ENCODE measurements at places on chromosomes 16 and 17.

DNA sequence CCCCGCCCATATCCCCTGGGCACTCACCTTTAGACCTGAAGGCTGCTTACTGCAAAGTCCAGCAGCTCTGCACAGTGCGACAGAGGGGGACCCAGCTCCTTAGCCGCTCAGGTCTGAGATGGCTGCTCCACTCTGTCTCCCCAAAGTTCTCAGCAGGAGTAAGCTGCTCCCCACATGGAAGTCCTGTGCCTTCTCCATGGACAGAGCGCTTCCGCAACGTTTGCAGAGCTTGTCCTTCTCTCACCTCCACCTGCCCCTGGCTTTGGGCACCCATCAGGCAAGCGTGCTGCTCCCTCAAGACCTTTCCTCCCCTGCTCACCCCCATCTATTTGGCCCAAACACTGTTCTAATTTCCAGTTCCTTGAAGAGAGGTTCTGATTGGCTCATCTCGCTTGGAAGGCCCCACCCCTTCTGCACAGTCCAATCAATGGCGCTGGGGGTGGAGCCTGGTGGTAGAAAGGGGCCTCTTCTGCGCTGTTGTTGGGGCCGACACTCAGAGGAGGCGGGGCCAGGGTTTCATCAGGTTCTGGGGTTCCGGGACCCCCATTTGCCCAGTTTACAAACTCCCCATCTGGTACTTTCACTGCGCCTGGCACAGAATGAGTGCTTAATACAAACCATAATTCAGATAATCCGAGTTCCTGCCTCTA is 137.2 kb downstream of the CYLD start:
- no peak for DNase-seq

- DNase-seq = no peak
Measured at GRCh38 chr16:80792031-80792430, 12.4 kb downstream of the CDYL2 start.

DNA sequence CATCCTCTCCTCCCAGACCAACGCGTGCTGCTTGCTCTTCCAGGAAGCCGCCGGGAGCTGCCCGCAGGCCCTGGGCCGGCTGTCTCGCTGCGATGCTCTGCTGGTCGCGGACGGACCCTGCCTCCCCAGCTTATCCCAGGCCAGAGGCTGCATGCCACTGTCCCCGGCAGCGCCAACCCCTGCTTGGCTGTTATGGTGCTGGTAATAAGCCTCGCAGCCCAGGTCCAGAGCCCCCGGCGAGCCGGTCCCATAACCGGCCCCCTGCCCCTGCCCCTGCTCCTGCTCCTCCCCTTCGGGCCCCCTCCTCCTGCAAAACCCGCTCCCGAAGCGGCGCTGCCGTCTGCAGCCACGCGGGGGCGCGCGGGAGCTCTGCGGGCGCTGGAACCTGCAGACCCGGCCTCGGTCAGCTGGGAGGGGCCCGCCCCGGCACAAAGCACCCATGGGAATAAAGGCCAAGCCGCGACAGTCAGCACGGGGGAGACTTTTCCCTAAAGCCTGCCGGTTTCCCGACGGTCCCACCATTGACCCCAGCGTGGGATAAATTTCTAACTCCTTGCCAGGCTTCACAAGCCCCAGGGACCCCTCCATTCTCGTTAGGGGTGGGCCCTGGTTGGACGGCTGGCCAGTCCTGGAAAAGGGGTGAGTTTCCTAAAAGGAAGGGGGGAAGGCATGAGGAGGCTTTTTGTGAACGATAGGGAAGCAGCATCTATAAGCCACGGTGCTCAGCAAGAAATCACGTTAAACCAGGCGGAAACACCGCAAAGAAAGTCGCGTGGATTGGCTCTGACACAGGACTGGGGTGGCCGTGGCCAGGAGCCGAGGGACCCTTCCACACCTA is 11.2 kb downstream of the ENPP7 start:
- peak; percentile 93 for DNase-seq

GRCh38 chr17:57972151-57972550 is 15.9 kb downstream of the VEZF1 start:
- no peak for DNase-seq

DNA sequence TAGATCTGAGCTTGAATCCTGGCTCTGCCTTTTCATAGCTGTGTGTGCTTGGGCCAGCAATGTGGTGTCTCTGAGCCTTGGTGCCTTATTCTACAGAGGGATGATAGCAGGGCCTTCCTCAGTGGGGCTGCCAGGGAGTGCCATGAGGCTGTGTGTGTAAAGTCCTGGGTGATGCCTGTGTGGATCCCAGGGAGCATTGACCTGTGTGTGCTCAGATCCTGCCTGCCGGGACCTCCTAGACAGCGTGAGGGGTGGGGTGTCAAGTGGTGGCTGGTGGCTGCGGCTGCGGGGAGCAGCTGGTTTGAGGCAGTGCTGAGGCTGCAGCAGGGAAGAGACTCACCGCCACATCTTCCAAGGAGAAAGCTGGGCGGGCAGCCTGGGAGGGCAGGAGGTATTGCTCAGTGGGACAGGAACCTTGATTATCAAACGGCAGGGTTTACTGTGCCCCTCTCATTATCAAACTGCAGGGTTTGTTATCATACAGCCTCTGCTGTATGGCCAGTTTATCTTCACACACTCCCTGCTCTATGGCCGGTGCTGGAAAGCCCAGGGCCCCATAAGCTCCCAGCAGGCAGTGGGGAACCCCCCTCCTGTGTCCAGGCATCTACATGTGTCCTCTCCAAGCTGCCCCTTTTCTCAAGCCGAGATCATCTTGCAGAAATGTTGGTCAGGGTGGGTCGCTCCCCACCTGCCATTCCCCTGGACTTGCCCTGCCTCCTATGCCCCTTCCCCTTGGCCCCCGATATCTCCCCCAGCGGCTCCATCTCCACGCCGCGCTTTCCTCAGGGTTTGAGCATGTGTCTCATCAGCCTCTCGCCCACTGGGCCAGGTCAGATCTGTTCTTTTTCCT is 3.1 kb upstream of the ADCY7 start:
- no peak for DNase-seq

- DNase-seq = no peak
Measured at GRCh38 chr16:4320571-4321137, 4.8 kb downstream of the GLIS2 start.

DNA sequence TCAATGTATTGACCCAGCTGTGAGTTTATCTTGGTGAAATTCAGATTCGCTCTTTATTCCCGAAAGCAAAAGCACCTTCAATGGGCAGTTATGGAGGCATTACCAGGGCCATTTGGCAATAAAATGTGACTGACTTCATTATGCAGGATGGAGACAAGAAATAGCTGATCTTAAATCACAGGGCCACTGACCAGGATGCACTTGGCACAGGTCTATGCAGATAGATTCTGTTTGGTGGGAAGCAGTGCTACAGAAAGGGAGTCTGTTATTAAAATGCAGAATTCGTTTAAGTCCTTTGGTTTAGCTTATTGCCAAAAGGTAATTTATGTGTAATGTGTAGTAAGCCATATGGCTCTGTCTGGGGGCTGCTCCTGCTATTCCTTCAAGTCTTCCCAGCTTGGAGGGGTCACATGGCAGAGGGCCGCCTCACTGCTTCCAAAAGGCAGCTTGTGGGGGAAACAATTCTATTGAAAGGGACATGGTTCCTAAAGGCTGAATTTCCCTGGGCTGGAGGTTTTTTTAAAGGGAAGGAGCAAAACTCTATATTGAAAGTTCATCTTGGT is 239.8 kb downstream of the HS3ST4 start:
- DNase-seq = no peak

DNA sequence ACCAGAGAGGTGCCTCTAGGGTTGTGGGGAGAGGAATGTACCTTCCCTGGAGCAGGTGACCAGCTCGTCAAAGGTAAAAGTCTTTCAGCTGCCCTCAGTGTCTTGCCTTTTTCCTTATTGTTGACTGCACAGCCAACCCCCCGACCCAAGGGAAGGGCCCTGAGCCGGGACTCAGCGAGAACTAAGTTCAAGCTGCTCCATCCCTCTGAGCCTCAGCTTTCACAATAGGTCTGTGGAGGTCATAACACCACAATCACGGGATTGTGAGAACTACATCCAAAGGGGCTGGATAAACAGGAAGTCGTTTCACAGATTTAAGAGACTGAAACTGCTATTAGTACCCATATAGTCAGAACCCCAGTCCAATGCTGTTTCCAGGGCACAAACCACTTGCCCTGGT is 2.6 kb upstream of the KRT36 start:
- DNase-seq = no peak

- DNase-seq = no peak
Measured at GRCh38 chr16:9874219-9874618, 308.0 kb downstream of the GRIN2A start.

- DNase-seq = no peak
Measured at GRCh38 chr17:45256114-45256966, 5.6 kb downstream of the SPATA32 start.

GRCh38 chr16:48542020-48542473 is 67.9 kb downstream of the N4BP1 start:
- no peak for DNase-seq

DNA sequence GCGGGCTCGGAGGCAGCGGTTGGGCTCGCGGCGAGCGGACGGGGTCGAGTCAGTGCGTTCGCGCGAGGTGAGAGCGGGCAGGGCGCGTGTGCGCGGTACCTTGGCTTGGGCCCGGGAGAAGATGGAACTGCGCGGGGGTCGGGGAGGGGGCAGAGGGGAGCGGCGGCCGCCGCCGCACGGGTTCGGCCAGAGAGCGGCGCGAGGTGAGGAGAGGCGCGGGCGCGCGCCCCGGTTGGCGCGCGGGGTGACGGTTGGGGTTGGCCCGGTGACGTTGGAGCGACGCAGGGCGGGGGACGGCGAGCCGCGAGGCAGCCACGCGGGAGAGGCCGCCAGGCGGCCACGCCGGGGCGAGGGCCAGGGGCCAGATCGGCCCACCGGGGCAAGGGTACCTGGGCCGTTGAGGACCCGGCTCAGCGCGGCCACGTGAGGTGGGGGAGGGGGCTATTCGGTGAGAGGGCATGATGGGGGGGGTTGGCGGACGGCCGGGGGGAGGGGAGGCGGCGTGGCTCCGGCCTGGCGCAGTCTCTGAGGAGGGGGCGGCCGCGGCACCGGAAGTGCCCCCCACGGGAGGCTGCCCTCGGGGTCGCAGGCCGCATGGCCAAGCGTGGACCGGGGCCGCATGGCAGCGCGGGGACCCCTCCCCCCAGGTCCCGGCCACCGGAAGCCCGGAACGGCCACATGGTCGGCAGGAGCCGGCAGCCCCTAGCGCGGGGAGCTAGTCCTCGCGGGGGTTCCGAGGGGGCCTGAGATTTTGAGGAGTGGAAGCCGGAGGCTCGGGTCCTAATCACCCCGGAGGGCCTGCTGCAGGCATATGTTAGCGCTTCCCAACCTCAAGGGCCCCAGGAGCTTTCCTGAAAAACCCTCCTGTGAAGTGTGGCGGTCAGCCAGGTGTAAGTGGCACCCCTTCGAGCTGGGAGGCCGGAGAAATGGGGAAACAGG is 527 bp downstream of the EIF5A start:
- DNase-seq = no peak

DNA sequence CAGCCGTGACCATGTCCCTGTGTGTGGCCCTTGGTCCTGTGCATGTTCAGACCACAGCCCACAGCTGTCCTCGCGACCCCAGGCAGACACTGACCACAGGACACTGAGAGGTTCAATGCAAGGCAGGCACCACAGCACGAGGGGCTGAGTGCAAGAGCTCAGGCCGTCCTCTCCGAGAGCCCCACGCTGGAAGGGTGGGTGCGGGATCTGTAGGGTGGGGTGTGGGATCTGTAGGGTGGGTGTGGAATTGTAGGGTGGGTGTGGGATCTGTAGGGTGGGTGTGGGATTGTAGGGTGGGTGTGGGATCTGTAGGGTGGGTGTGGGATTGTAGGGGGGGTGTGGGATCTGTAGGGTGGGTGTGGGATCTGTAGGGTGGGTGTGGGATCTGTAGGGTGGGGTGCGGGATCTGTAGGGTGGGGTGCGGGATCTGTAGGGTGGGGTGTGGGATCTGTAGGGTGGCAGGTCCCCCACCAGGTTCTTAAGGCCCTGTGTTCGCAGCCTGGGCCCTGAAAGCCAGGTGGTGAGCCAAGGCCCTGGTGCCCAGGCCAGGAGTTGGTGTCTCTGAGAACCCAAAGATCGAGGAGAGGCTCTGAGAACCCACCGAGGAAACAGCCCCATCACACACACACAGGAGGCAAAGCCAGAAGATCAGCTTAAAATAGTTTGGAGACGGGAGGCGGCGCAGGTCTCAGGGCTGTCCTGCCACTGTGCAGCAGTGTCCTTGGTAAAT is 48.2 kb downstream of the METRNL start:
- DNase-seq = no peak

DNA sequence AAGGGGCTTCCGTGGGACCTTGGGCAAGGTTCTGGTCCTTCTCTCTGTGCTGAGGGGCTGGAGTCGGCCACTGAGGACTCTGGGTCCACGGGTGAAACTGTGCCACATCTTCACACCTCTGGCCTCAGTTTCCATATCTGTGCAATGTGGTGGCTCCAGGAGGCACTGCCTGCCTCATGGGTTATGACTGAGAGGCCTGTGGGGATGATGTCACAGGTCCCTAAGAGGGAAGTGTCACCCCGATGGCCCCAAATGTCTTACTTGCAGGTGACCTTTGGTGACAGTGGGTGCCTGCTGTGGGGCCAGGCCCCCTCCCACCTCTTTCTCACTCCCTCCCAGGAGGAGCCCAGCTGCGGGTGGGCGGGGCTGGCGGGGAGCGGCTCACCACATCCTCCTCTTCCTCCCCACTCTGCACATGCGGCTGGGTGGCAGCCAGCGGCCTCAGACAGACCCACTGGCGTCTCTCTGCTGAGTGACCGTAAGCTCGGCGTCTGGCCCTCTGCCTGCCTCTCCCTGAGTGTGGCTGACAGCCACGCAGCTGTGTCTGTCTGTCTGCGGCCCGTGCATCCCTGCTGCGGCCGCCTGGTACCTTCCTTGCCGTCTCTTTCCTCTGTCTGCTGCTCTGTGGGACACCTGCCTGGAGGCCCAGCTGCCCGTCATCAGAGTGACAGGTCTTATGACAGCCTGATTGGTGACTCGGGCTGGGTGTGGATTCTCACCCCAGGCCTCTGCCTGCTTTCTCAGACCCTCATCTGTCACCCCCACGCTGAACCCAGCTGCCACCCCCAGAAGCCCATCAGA is at the start of gene IL21R:
Gene IL21R, plus strand, starts transcription at position 407 of the 801 bp plus-strand sequence. CDS start 27,898 bp downstream, outside the sequence.
- no peak for DNase-seq

DNA sequence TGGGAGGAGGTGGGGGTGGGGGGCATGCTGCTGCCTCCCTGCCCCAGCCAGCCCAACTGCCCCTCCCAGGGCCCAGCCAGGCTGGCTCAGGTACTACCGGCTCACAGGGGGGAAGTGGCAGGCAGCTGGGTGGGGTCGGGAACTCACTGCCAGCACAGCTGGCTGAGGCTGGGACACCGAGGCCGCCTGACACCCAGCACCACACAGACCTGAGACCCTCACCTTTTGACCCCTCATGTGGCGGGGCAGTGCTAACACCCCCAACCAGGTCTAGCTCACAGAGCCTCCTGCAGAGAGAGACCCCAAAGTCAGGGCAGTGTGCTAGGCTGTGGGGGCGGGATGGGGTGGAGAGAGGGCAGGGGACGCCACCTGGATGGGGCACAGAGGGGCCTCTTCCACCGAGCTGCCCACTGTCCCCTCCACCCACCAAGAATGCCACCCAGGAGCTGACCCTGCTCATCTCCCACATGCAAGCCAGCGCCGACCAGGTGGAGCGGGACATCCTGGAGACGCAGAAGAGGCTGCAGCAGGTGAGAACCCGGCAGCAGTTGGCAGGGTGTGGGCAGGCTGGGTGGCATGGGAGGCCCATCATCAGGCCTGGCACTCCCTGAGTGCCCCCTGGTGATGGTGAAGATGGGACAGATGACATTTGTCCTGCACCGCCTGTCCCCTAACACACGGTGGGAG is 3.0 kb downstream of the EVPLL start:
- no peak for DNase-seq

- no peak for DNase-seq
Measured at GRCh38 chr17:44636562-44636961, 19.7 kb upstream of the MEIOC start.

- DNase-seq = no peak
Measured at GRCh38 chr17:381941-382643, 29.5 kb upstream of the RPH3AL start.

Data from HuH-7 (cell line).